ENCODE measurements at places on chromosomes 4 and X.

- DNase-seq: no peak
These were observed 123.7 kb downstream of the ANAPC4 start for GRCh38 chr4:25500626-25501316.

GRCh38 chrX:17374619-17375366 is at the start of gene NHS:
Gene NHS, plus strand, starts transcription at chrX:17375200. Its CDS starts 558 bp downstream, at chrX:17375758.
- peak; percentile 27 for DNase-seq

DNA sequence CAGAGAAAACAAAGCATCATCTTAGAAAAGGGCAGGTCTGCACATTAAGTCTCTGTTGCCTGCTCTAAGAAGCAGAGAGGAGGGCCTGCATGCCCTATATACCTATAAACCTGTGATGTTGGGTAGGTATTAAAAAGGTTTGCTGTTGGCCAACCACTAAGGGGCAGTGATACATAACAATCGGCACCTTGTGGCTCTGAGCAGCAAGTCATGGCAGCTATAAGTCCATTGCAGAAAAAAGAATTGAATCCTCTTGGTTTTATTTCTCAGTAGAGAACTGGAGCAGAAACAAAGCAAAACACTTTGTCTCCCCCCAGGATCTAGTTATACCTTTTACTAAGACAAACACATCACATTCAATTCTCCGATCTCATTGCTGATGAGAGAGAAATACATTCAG is 1364.4 kb downstream of the STIM2 start:
- no peak for DNase-seq

- DNase-seq: no peak
These were observed 96.6 kb upstream of the KCNIP4 start for GRCh38 chr4:22045051-22045630.

DNA sequence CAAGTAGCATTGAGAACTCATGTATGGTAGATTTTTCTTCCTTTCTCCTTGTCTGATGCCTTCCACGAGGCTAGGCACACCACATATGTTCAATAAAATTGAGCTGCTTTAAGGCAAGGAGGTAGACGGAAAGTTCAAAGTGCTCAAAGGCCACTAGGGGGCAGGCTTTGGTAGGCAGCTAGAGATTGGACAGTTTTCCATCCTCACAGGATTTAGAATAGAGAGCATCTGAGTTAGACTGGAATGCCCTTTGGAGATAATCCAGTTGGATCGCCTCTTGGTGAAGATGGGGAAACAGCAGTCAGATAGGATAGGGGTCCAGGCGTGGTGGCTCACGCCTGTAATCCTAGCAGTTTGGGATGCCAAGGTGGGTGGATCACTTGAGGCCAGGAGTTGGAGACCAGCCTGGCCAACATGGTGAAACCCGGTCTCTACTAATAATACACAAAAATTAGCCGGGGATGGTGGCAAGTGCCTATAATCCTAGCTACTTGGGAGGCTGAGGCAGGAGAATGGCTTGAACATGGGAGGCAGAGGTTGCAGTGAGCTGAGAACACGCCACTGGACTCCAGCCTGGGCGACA is 30.4 kb downstream of the ELF4 start:
- DNase-seq: peak; percentile 62

GRCh38 chr4:74012130-74012529 is 13.7 kb upstream of the CXCL5 start:
- no peak for DNase-seq

GRCh38 chr4:101441446-101441845 is 94.1 kb upstream of the PPP3CA start:
- DNase-seq: no peak

DNA sequence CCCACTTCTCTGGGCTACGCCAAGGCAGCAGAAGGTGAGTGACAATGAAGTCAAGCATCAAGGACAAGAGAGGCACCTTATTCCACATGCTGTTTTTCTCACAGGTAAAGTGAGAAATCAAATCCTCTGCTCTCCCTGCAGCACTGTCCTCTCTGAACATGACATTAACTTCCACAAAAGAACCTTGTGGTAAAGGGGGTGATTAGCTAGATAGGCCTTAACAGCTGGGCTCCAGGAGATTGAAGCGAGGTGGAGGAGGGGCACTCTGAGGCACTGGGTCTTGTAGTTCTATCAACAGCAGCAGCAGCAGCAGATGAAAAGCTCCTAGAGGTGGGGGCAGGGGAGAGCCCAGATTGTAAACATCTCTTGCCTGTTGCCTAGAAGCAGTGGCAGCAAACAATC is 96.8 kb upstream of the CXXC4 start:
- no peak for DNase-seq

DNA sequence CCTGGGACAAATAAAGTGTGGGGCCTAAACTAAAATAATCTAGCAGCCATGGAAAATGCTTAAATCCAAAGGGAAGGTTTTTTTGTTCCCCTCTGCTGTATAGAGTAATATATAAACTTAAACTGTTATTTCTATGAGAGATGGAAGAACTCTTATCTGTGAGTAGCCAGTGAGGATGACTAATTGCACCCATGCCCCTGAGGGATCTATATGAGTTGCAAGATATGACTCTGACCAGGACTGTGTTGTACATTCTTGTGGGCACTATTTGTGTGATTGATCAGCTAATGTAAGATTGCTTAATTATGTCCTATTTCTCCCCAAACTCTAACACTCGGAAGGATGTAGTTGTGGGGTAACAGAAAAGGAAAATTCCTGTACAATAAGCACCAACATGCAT is 35.2 kb upstream of the AMBN start:
- no peak for DNase-seq

GRCh38 chr4:18419780-18420179 is 398.2 kb upstream of the LCORL start:
- DNase-seq: no peak

DNA sequence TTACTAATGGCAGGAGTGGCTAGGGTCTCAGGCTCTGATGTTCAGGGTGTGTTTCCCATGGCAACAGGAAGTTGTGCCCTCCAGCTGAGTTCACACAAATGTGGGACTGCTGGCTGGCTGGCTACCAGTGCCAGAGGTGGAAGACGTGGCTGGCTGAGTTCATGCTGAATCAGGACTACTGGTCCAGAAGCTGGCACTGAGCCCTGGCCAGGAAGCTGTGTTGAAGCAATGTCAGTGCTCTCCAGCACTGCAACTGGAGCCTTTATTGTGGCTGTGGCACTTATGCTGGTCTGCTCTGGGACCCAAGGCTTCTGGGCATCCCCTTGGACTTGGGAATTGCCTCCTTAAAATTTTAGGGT is 42.0 kb upstream of the ZXDA start:
- DNase-seq: no peak

- no peak for DNase-seq
These were observed 5.6 kb upstream of the KLHL2 start for GRCh38 chr4:165201806-165202205.

- DNase-seq: no peak
These were observed 224.5 kb upstream of the CENPE start for GRCh38 chr4:103422467-103423219.

All from activated CD4-positive, alpha-beta T cell treated with anti-CD3 and anti-CD28 coated beads for 48 hours (primary cell).